ENCODE measurements at places on chromosomes 2 and 18.

DNA sequence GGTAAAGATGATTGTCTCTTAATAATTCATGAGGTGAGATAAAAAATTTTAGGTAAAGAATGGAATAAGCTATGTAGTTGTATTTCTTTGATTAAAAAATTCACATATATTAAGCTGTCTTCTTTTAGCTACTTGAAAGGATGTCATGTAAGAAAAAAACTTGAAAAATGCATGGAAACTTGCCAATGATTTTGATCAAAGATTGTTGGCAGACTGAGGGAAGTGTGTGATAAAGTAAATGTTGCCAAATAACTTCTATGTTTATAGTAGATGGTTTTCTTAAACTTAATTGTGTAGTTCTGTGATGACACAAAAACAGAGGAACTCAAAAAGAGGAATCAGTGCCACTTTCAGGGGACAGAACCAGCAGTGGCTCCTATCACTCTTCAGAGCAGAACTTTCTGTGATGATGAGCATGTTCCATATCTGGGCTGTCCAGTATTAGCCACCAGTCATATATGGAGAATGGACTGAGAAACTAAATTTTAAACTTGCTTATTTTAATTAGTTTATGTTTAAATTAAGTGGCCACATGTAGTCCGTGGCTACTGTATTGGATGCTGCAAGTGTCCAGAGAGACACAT, 51.9 kb upstream of the SLC38A11 start:
- no peak for DNase-seq

- DNase-seq: no peak
Observed at GRCh38 chr2:88831792-88832248, 140.3 kb downstream of the RPIA start.

GRCh38 chr18:13317801-13318200, 99.2 kb downstream of the LDLRAD4 start:
- DNase-seq: no peak

- no peak for DNase-seq
Observed at GRCh38 chr2:86426271-86426670, 14.9 kb upstream of the KDM3A start.

- DNase-seq: no peak
Observed at GRCh38 chr2:133819906-133820305, 251.6 kb upstream of the NCKAP5 start.

GRCh38 chr2:32135409-32135808, 30.3 kb upstream of the SLC30A6 start:
- DNase-seq: no peak

GRCh38 chr2:26279886-26280285, 35.1 kb downstream of the HADHB start:
- DNase-seq: no peak

All from esophagus squamous epithelium (tissue), 5 donors.